ENCODE measurements at places on chromosomes 7 and 10. TPM values are rescaled to one million over a fixed set of nuclear protein-coding genes. Genes with fewer than 3 reads are reported as not detected.

Gene PSMC2
- 208 TPM for total RNA-seq

Gene AKR1B15
- total RNA-seq = not detected

Gene SLC26A5
- total RNA-seq = 0.07 TPM

Gene METTL2B
- total RNA-seq = 52.4 TPM

Gene TBX20
- 0.11 TPM for total RNA-seq

Gene NRBF2
- 32.7 TPM for total RNA-seq

Gene HOXA3
- total RNA-seq = not detected

Gene USP6NL
- total RNA-seq = 0.50 TPM
